ENCODE measurements at places on chromosomes 5 and 9.

- DNase-seq: no peak
Measured at GRCh38 chr9:30800421-30800820, 1584.0 kb upstream of the ACO1 start.

DNA sequence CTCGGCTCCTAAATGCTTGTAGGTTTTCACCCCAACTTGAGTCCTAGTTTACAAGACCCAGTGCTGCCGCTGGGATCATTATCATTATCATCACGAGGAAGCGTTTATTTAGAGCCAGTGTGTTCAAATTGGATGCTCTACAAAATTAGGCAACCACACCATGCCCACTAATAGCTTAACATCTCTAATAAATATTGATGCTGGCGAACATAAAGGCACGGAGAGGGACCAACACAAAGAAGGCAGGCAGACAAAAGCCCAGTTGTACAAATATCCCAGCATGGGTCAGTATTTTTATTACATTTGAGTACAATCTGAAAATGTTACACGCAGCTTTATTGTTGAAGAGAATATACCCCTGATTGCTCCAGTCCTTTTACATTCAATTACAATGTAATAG lies 4.7 kb downstream of the CFAP77 start:
- DNase-seq: no peak

GRCh38 chr5:997001-997474 lies 11.6 kb upstream of the NKD2 start:
- peak; percentile 83 for DNase-seq

DNA sequence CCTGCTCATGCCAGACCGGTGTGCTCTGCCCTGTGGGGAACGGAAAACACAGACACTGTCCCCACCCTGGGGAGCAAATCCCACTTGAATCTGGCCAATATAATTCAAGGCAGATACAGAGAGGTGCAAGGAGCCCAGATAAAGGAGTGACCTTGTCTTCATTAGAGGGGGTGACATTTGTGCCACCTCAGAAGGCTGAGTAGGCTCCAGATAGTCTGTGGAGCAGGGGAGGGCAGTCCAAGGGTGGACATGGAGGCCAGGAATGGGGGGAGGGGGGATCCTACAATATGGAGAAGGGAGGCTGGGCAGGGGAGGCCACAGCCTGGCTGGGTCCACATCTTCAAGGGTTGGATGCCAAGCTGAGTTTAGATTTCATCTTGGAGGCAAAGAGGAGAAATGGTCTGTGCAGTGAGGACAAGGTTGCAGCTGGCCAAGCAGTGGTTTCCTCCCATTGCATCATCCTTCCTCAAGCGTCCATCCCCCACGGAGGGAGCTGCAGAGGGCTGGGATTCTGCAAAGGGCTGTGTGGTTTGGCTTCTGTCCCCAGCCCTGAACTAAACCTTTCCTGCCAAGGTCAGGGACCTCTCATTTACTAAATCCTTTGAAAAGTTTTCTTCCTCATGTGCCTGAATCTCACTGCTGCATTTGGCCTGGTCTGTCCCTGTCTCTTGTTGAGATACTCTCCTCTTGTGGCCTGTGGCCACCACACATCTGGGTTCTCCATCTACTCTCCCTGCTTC lies 60.1 kb downstream of the GALNT12 start:
- peak; percentile 94 for DNase-seq

- DNase-seq: peak; percentile 18
Measured at GRCh38 chr5:35856765-35857351, at the start of gene IL7R. Gene IL7R, plus strand, starts transcription at chr5:35856891. Its CDS starts 87 bp downstream, at chr5:35856978.

DNA sequence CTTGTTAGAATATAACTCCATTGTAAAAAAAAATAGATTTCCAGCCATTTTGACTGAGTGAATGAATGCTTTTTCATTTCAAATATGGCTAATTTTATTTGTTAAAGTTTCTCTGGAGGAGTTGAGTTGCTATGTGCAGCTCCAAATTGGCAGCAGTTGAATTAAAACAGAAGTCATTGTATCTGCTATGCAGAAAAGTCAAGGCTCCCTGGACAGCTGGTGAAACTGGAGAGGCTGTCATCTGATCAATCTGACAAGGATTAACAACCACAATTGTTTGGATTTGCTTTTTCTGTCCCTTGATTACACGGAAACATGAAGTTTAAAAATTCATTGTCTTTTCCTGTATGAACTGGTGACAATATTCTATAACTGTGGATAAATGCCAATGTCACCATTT lies 713.9 kb downstream of the EFNA5 start:
- no peak for DNase-seq

DNA sequence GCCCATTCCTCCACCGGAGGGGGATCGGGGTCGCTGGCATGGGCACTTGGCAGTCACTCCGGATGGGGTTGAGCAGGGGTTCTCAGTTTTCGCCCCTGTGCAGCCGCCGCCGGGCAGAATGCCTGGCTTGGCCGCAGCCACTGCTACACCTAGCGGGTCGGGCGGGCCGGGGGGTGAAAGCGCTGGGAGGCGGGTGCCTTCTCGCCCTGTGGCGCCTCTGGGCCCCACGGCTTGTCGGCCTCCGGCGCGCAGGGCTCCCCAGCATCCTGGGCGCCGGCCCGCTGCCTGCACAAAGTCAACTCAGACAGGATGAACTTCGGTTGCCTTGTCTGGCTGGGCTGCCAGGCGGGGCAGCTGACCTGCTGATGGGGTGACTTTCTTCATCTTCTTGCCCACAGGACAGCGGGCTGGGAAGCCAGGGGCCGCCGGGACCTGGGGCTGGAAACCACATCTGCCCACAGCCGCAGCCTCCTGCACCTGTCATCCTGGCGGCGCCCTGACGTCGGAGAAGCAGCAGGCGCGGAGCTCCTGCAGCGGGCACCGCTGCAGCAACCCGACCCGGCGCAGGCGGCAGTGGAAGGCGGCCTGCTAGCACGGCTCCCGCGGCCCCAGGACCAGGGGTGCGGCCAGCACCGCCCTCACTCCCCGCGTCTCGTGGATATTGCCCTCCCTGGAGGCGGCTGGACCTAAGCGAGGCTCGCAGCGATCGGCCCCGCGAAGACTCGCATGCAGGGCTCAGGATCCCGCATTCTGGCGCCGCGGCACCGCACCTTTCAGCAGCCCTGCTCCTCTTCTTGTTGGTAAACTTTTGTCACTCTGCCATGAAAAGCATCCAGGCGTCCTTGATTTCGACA lies 1.3 kb upstream of the ANKRD18A start:
- peak; percentile 65 for DNase-seq

- peak; percentile 95 for DNase-seq
Measured at GRCh38 chr5:10875201-10875768, 114.3 kb upstream of the DAP start.

DNA sequence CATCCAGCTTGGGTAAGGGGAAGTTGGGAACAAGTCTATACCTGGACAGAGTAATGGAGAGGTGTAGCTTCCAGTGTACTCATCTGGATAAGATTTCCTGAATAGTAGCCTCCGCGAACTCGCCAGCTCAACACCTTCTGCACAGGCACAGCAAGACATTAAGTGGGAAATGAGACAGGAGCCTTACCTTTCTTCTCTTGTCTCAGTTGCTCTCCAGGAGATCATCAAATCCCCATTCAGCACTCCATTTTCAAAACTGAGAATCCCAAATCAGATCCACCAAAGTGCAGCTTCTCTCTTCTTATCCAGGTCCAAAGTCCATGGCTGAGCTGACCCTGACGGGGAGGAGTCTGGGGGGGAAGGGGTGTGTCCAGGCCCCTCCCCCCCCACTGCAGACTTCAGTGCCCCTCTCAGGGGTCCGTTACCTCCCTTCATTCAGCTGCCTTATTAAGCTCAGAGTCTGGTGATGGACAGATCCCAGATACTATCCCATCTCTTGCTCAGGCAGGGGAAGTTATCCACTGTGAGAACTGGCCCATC lies 5.9 kb upstream of the MGAT1 start:
- DNase-seq: no peak

- no peak for DNase-seq
Measured at GRCh38 chr5:59922220-59922619, 28.7 kb upstream of the PDE4D start.

DNA sequence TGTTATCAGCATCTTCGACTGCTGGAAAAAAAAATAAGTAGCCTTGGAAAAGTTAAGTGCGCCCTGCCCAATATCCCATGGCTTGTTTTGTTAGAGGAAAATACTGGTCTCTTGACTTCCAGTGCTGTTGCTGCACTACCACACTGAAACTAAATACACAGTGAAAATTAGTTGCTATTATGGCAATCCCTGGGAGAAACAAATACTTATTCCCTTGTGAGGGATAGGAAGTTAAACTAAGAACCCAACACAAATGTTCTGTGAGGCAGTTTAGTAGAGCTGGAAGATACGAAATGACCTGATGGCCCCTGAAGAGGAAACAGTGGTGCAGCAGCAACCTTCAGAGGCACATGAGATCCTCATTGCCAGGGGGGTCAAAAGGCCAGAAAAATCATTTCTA lies 164.0 kb downstream of the ARL15 start:
- DNase-seq: no peak

GRCh38 chr9:36665921-36666431 lies 93.3 kb downstream of the MELK start:
- DNase-seq: peak; percentile 28

GRCh38 chr9:37963936-37964739 lies 60.2 kb upstream of the SLC25A51 start:
- peak; percentile 60 for DNase-seq

GRCh38 chr9:16361118-16361517 lies 509.4 kb downstream of the BNC2 start:
- DNase-seq: no peak

GRCh38 chr5:154729613-154730012 lies 25.6 kb upstream of the LARP1 start:
- no peak for DNase-seq

- DNase-seq: peak; percentile 34
Measured at GRCh38 chr5:132489871-132490483, 596 bp downstream of the IRF1 start.

DNA sequence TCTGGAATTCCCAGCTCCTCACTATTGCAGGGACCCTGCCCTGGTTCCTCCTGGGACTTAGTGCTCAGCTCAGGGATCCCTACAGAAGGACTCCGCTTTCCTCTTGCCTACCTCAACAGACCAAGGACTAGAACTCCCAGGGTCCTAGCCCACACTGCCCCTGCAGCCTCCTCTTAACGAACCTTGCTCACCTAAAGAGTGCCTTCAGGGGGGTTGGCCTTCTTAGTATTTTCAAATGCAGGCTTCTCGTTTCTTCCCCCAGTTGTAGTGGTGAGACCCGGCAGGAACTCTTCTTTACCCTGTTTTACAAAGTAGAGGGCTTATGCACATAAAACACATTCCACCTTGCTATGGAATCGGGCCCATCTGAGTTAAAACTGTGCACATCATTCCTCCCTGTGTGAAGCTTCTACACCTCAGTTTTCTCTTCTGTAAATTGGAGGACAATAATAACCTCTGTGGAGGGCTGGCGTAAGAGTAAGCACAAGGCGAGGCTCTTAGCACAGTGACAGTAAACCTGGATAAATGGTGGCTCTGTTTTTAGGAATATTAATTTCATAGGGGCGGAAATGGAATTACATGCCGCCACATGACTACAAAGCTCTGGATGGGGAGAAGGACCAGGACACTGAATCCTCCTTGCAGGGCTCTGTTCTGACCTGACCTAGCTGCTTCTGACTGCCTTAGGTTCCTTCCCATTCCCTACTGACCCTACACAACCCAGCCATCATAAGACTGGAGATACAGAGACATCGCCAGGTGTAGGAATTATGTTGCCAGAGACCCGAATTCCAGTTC lies 3.8 kb upstream of the HAND1 start:
- DNase-seq: no peak

GRCh38 chr5:51517838-51518237 lies 134.6 kb downstream of the ISL1 start:
- DNase-seq: no peak

DNA sequence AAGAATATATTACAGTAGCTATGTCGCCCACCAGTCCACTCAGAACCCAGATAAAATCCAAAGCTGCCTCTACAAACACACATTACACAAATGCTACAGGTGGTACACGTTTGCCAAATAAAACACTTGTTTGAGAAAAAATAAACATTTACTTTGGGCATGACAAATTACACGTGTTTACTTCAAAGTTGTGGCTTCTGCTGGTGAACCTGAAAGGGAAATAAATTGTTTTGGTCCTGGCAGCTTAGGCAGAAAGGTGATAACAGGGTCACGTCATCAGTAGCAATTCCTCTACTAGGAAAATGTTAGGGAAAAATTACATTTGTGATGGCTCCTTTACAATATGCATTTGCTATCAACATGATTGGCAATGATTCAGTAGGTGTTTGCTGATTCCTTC lies 497.3 kb upstream of the WWC1 start:
- no peak for DNase-seq

DNA sequence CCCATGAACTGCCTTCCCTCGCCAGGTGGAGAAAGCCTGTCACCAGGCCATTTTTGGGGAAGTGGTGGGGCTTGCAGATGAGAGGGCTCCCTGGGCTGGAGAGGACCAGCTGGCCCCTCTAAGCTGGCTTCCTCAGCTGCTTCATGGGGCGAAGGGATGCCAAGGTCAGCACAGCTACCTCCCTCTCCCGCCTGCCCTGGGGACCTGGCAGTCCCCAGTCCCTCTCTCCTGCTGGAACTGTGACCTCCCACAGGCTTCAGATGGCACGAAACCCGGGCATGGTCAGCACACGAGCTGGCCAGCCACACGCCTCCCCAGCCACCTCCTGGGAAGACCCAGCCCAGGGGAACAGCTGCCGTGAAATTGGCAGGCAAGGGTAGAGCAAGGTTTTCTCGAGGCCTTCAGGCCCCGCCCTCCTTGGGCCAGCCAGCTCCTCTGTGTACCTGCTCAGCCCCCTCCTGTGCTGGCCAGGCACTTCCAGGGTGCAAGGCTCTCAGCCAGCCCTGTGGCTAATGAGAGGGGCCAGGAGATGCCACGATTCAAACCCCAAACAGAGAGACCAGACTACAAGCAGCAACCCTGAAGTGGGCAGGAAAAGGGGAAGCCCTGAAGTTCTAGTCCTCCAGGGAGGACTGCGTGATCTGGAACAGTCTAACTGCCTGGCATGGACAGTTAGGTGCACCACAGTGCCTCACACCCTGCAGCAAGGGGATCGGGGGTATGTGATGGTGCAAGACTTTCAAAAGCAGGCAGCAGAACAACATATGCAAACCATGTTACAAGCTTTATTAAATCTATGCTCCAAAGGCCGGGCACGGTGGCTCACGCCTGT lies 12.9 kb downstream of the PLPP7 start:
- DNase-seq: peak; percentile 61

DNA sequence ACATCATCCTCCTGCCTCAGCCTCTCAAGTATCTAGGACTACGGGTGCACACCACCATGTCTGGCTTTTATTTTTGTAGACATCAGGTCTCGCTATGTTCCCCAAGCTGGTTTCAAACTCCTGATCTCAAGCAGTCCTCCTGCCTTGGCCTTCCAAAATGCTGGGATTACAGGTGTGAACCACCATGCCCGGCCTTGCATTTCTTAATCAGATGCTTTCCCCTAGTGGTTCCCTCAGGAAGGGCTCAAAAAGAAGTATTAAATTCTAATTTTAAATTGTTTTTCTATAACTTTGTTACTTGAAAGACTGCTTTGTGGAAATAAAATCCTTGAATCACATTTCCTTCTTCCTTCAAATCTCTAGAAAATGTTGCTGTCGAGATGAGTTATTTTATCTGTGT lies 79.5 kb upstream of the ROR2 start:
- no peak for DNase-seq

Data from NB4 (cell line).